ENCODE measurements at places on chromosomes 6 and 20. TPM values are rescaled to one million over a fixed set of nuclear protein-coding genes. Genes with fewer than 3 reads are reported as not detected.

- DNase-seq = no peak
Measured at GRCh38 chr6:117530467-117531242, 48.2 kb downstream of the DCBLD1 start.

The COL21A1 gene
- 0.44 TPM for total RNA-seq

The C20orf202 gene
- total RNA-seq = not detected

DNA sequence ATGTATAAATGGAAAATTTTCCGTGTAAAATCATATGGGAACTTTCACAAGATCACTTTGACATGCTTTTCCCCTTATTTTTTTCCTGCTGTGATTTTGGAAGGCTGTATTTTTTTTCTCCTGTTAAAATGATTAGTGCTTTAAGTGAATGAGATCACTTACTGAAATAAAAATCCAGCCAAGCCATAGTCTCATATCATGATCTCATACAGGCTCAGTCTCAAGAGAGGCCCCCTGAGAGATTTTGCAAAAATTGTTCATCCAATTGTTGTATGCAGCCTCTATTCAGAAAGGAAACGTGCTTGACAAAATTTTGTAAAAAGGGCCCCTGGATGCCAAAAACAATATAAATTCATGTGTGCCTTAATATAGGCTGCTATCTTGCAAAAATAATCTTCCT lies 528.2 kb downstream of the HDGFL1 start:
- DNase-seq = no peak

DNA sequence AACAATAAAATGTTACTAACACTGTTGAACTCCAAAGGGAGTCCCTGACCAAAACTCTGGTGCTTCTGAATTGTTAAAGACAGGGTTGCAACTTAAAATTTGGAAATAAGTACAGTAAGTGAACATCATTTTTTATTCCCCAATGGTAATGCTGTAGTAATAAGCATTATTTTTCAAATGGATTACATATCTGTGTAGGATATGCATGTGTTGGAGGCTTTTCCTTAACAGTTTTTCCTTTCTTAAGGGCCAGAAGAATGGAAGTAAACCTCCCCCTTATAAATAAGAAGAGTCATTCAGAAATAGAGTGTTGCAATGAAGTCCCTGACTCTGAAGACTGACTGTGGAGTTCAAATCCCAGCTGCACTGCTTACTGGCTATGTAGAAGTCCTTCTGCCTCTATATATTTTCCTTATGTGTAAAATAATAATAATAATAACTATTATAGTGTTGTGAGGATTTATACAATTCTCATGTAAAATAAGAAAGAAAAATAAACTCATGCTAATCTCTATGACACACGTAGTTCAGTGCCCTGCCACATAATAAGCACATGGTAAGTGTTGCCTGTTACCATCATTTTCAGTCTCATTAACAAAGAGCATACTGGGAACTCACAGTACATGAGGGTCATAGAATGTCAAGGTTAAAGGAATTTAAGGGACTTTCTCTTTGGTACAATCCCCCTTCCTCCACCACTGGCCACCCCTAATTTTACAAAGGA lies 129.8 kb upstream of the SMLR1 start:
- DNase-seq = no peak

DNA sequence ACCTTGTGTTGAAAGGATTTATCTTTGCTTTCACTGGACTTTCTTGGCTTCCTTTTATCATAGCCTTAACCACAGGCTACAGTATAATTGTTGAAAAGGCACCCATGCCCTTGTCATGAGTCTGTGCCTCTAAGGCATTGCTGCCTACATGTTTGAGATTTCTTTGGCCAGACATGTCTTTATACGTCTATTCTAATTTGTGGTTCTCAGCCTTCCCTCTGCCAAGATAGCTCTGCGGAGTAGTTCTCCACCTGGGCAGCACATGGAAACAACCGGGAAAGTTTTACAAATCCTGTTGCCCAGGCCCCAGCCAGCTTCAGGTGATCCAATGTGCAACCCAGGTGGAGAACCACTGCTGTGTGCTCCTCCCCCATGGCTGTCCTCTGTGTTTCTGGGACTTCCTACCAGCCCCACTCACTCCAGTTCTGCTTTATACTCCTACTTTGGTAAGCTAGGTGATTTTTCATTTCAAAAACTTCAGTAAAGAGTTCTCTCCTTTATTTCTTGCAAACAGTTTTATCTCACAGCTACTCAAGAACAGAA lies 159.6 kb upstream of the MYLIP start:
- DNase-seq = no peak

- DNase-seq = no peak
Measured at GRCh38 chr6:165925474-165926156, 242.0 kb downstream of the TBXT start.

- DNase-seq = no peak
Measured at GRCh38 chr6:63899550-63899949, 263.9 kb downstream of the PHF3 start.

The UTRN gene
- 414 TPM for total RNA-seq

The DDO gene
- total RNA-seq = 2.6 TPM

DNA sequence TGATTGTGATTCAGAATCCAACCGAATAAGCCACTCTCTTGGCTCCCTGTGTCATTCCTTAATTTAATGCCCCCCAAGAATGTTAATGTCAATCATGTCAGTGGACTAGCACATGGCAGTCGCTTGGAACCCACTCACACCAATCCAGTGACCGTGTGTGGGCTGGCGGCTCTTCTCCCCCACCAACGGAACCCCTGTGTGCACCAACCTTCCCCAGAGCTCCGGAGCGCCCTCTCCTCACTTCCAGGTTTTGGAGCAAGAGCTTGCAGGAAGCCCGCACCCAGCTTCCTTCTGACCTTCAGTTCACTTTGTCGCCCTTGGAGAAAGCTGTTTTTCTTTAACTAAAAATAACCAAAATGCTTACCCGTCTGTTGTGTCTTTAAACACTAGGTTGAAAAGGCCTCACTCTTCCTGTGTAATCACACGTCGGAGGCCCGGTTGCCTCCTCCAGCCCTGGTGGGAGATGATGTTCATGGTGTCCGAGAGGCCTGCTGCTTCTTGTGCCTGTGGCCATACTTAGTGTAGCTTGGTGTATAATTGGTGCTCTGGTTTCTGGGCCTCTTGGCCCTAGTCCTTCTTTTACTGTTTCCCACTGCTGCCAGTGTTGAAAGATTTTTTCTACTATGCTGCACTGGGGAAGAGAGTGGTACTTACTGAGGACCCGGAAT lies 17.8 kb upstream of the MAP1LC3A start:
- DNase-seq = no peak

- DNase-seq = no peak
Measured at GRCh38 chr6:3471286-3471685, 14.4 kb upstream of the SLC22A23 start.

GRCh38 chr6:111990214-111990613 lies 63.7 kb upstream of the CCN6 start:
- no peak for DNase-seq

The ZC2HC1B gene
- total RNA-seq = not detected

The KCNG1 gene
- 2.4 TPM for total RNA-seq

DNA sequence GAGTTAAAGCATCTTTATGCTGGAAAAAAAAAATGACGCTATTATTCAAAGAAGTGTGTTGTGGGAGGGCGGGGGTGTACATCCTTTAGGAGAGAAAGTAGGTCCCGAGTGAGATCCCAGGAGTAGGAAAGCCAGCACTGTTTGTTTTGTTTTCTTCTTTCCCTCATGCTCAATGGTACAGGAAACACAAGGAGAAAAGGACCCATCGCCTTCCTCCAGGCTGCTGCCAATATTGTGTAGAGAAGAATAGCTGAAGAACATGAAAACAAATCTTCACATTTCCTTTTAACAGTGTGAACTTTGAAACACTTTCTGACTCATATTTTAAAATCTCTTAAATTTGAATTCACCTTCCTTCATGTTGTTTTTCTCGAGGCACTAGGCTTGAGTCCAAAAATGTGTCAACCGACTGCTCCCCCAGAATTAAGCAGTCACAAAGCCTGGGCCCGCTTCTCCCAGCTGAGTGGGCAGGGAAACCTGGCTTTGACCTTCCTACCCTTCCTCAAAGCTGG lies 22.3 kb downstream of the PPP1R16B start:
- DNase-seq = peak; percentile 92

DNA sequence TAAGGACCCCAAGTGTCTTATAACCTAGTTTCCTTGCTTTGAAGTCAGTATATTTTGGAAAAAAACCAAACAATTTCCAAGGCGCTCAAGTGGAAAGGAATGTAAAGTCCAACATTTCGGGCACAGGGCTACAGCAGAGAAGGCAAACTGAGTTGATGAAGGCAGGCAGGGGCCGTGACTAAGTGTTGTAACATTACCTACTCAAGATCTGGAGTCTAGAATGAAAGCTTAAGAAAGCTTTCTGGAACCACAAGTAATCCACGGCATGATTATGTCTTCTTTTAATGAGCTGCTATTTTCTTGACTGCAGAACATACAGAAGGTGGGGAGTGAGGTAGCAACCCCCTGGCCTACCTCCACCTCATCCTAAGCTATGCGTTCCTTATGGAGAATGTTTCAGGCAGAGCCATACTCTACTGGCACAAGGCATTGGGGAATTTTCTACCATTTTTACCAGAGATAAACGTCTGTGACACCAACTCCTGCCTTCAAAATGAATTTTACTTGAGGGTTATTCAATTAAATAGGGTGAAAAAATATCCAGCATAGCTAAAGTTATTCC lies 4.3 kb downstream of the PPP1R10 start:
- DNase-seq = no peak

DNA sequence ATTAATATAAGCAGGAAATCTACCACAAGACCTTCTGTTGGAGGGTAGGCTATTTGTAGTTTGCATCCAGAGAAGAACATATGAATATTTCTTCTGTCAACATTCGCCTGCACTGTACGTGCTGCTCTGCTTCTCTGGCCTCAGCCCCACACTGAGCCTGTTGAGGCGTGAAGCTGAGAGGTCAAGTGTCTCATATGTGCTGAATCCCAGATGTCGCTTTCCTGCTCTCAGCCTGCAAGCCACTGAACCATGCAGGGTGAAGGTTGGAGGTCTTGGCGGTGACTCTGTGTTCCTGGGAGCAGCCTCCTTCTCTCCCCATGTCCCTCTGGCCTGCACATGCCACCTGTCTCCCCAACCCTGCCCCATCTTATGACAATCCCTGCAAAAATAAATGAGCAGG lies 83.6 kb downstream of the TMEM170B start:
- DNase-seq = no peak

- no peak for DNase-seq
Measured at GRCh38 chr20:37567331-37567665, 39.6 kb upstream of the BLCAP start.

The MTG2 gene
- 10.9 TPM for total RNA-seq

DNA sequence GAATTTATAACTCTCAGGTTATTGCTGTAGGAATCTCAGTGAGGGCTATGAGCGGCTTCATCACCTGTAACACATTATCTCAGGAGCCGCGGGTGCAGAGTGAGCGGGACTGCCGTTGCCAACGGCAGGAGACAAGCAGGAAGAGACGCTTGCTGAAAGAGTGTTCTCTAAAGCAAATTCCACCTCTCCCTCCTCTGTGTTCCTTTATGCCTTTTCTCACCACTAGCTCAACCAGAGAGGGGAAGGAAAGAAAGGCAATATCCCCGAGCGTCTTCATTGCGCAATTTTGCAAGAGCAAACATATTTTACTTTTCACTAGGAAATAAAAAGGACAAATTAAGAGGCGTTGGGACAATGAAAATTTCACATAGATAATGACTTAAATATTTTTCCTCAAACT lies 185.2 kb upstream of the EXOC2 start:
- DNase-seq = no peak

GRCh38 chr6:113588646-113589045 lies 268.5 kb upstream of the MARCKS start:
- no peak for DNase-seq

GRCh38 chr6:111925296-111925695 lies 52.0 kb upstream of the FYN start:
- DNase-seq = no peak

Data from lung microvascular endothelial cell (primary cell).